ENCODE measurements at places on chromosomes 7 and 10.

GRCh38 chr7:139875821-139876241, 46.8 kb downstream of the TBXAS1 start:
- DNase-seq, result no peak

GRCh38 chr10:63133821-63134557, 861 bp downstream of the NRBF2 start:
- no peak for DNase-seq

DNA sequence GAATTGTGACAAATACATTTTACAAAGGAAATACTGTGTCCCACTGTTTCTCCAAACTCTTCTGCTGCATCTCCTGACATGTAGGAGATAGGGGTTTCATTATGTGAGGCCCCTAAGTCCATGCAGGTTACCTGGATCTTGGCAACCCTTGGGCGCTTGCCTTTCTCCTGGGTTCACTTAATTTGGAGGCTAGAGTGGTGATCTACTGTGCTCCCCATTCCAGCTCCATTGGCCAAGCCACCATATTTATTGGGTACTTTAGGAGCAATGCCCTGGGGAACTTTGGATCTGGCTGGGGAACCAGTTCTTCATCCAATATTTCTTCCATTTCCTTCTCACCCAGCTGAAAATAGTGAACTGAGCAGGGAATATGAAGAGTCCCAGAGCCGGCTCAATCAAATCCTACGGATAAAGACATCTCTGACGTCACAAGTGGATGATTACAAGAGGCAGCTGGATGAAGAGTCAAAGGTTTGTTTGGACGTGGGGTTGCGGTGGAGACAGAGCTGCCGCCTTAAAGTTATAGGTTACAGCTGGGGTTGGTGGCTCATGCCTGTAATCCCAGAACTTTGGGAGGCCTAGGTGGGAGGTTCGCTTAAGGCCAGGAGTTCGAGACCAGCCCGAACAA, 18.5 kb downstream of the MYH16 start:
- no peak for DNase-seq

GRCh38 chr7:102306916-102307677, 20.4 kb downstream of the SH2B2 start:
- DNase-seq, result peak; percentile 76

DNA sequence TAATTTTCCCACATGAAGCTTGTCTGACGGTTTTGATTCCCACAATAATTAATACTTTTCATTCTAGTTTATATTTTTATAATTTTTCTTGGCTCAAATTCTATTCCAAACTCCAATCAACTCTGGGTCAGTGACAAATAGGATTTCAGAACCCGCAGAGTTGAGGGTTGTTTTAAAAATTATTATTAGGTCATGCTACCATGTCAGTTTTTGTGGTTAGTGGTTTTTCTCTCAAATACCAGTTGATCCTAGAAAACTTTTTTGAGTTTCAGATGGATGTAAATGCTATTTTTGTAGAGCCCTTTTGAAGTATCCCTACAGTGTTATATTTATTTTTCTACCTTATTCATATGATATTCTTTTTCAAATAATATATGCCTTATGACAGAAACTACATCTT, 237.4 kb downstream of the SEMA3D start:
- DNase-seq, result no peak

DNA sequence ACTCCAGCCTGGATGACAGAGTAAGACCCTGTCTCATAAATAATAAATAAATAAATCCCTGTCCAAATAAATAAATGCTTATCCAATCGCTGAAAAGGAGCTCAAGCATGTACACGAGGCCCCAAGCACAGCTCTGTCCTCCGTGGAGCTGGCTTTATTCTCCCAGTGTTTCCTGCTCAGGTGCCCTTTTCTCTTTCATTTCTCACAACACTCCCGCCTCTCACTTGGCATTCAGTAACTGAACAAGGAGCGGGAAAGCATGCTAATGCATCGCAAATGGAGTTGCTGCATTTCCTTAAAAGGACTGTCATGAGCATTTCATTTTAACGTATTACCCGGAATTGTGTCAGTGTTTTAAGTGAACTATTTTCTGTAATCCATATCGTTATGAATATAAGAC, 210.9 kb upstream of the C7orf33 start:
- no peak for DNase-seq

DNA sequence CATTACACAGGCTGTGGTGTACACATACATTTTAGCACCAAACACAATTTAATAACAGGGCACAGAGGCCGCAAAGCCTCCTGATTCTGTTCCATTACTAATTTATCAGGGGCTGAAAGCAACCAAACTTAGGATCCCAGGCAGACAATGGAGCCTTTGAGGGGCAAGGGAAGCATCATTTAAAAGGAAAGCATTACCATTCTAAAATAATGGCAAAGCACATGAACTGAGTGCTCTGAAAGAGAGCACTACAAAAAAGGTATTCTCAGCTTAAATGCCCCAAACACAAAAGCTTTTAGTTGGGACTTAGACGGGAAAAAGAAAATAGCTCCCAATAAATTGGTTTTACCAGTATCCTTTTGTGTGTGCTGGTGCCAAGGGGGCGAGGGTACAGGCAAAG, 282.0 kb upstream of the ETV1 start:
- DNase-seq, result no peak

GRCh38 chr10:71068861-71069271, 143.5 kb upstream of the UNC5B start:
- DNase-seq, result no peak

DNA sequence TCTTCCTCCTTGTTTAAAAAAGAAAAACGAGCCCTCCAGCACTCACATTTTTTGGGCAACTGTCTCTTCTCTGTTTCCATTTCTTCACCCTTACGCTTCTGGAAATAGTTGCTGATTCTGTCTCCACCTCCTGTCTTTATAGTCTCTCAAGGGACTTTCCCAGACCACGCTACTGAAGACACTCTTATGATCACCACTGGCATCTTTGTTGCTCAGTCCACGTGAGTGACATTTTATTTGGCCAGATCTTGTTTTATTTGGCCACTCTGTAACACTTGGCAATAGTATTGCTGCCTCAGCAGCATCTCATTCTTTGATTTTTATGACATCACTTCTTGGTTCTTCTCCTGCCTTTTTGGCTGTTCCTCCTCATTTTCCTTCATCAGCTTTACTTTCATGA, 21.6 kb upstream of the NME8 start:
- DNase-seq, result no peak

GRCh38 chr10:111114758-111115500, 38.1 kb downstream of the ADRA2A start:
- DNase-seq, result no peak

Measured in HuH-7 (cell line).